ENCODE measurements at places on chromosomes 1 and 21. TPM values are rescaled to one million over a fixed set of nuclear protein-coding genes. Genes with fewer than 3 reads are reported as not detected.
A peak's percentile ranks its signal among the peaks of the same experiment; 100 is the strongest.

Gene CTBS
- 29.2 TPM for polyA plus RNA-seq

Gene G0S2
- 1,583 TPM for polyA plus RNA-seq

Gene MNDA
- 1,418 TPM for polyA plus RNA-seq

Gene MPL
- polyA plus RNA-seq = not detected

Gene ADORA3
- polyA plus RNA-seq = 2.7 TPM

Gene AUNIP
- polyA plus RNA-seq = 0.44 TPM

Gene TRIM67
- polyA plus RNA-seq = not detected

Gene SEC16B
- 0.10 TPM for polyA plus RNA-seq

Gene LMOD1
- polyA plus RNA-seq = not detected

Gene RAB3B
- polyA plus RNA-seq = not detected

Gene KHDC4
- 3.4 TPM for polyA plus RNA-seq

GRCh38 chr1:7623842-7624241 lies 147.3 kb upstream of the VAMP3 start:
- DNase-seq = no peak

DNA sequence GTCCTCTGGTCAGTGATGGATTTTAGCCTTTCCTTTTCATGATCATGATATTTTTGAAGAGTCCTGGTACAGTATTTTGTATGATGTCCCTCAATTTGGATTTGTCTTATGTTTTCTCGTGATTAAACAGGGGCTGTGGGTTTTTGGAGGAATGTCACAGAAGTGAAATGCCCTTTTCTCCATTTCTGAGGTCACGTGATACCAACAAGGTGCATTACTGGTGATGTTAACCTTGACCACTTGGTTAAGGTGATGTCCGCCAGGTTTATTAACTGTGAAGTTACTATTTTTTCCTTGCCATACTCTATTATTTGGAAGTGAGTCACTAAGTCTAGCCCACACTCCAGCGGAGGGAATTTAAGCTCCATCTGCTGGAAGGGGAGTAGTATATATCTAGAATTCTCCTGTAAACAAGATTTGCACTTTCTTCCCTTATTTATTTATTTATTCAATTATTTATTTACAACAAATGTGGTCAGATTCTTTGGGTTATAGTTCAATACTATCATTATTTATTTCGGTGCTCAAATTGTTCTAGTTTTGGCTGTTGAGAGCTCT lies 123.4 kb downstream of the HIVEP3 start:
- DNase-seq = no peak

DNA sequence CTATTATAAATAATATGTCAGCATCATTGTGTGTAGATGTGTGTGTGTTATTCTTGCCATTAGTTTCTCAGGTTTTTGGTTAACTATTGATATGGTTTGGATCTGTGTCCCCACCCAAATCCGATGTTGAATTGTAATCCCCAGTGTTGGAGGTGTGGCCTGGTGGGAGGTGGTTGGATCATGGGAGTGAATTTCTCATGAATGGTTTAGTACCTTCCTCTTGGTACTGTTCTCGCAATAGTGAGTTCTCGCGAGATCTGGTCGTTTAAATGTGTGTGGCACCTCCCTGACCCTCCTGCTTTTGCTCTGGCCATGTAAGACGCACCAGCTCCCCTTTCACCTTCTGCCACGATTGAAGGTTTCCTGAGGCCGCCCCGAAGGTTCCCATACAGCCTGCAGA lies 9.6 kb upstream of the POFUT2 start:
- no peak for DNase-seq

- DNase-seq = no peak
Measured at GRCh38 chr21:42654179-42654912, 925 bp downstream of the PDE9A start.

- no peak for DNase-seq
Measured at GRCh38 chr1:59512702-59513101, 215.8 kb downstream of the FGGY start.

- no peak for DNase-seq
Measured at GRCh38 chr1:229896861-229897260, 170.2 kb upstream of the GALNT2 start.

DNA sequence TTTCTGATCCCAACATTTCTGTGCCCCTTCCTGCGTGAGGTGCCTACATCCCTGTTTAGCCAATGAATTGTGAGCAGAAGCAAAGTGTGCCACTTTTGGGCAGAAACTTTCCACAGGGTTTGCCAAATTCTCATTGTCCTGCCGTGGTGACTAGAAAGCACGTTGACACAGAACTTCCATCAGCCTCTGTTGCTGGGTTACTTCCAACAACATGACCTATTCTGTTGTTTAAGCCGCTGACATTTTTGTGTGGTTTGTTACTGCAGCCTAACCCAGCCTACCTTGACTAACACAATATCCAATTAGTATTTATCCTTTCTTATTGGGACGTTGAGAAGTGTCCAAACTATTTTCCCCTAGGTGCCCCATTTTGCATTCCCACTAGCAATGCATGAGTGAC lies 136.8 kb downstream of the URB2 start:
- no peak for DNase-seq

GRCh38 chr1:152036267-152037216 lies at the start of gene S100A11:
Gene S100A11, minus strand, starts transcription at chr1:152037004. Its CDS starts 89 bp downstream, at chr1:152036915.
- peak; percentile 91 for DNase-seq

GRCh38 chr1:164559342-164560051 lies 513 bp downstream of the PBX1 start:
- no peak for DNase-seq

GRCh38 chr21:28788030-28788429 lies 204.6 kb downstream of the LTN1 start:
- no peak for DNase-seq

- peak; percentile 11 for DNase-seq
Measured at GRCh38 chr1:228276174-228276831, 68.5 kb downstream of the OBSCN start.

GRCh38 chr1:74571891-74572290 lies 59.5 kb upstream of the LRRC53 start:
- DNase-seq = no peak

DNA sequence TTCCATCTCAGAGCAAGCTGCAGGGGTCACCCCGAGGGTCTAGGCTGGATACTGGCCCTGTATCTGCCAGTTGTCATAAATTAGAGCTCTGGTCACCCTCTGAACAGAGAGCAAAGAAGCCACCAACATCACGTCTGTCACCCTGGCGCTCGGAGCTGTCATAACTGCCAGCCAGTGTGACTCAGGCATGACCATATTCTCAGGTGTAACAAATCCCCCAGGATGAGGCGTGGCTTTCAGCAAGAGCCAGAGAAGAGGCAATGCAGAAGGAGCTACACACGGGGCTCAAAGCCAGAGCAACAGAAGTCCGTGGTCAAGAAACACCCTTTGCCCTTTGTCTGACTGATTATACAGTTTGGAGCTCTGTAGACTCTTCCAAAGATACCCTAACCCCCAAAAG lies 40.0 kb downstream of the PRAMEF20 start:
- no peak for DNase-seq

DNA sequence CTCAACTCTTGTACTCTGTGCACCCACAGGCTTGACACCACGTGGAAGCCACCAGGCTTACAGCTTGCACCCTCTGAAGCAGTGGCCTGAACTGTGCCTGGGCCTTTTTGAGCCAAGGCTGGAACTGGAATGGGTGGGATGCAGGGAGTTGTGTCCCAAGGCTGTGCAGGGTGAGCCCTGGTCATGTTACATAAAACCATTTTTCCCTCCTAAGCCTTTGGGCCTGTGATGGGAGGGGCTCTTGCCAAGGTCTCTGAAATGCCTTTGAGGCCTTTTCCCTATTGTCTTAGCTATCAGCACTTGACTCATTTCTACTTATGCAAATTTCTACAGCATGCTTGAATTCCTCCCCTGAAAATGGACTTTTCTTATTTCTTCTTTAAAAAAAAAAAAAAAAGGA lies 14.1 kb downstream of the VN1R5 start:
- no peak for DNase-seq

DNA sequence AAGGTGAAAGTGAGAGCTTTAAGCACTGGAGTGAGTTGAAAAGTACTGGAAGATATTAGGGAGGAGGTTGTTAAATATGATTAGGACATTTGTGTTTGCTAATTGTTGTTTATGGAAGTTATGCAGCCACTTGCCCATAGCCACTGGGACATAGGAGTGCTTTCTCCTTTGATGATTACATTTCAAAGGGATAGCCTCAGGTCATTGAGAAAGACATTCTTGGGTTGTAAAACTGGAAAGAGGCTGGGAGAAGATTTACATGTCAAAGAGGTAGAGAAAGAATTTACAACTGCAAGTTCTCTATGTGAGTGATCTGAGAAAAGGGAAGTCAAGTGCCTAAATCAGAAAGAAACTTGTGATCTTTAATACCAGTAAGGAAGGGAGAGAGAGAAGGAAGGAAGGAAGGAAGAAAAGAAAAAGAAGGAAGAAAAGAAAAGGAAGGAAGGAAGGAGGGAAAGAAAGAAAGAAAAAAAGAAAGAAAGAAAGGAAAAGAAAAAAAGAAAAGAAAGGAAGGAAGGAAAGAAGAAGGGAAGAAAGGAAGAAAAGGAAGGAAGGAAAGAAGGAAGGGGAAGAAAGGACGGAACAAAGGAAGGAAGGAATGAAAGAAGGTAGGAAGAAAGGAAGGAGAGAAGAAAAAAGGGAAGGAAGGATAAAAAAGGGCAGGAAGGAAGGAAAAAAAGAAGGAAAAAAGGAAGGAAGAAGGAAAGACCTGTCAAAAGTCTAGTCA lies 284.6 kb upstream of the DPYD start:
- no peak for DNase-seq

DNA sequence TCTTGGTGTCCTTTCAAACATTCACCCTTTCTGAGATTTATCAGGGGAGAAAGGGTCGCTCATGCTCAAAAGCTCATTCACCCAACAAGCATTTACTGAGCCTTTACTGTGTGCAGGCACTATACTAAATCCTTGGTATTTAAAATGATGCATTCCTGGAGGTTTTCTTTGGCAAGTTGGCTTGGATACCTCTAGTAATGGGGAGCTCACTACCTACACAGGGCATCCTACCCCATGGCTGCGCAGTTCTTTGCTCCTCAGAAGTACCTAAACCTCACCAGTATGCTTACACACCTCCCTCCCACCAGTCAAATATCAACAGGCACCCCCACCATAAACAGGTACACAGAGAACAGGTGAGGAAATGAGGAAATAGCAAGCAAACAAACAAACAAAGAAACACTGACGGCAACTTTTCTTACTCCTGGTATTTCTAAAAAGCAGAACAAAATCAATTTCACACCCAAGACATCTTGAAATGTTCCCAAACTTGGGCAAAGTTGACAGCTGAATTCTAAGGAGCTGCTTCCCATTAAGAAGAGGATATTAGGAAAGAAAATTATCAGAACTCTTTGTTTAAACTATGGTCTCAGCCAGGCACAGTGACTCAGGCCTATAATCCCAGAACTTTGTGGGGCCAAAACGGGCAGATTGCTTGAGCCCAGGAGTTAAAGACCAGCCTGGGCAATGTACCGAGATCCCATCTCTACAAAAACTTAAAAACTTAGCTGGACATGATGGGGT lies 104.8 kb downstream of the PSMG1 start:
- no peak for DNase-seq

GRCh38 chr1:192489047-192489446 lies 86.5 kb upstream of the RGS1 start:
- no peak for DNase-seq

DNA sequence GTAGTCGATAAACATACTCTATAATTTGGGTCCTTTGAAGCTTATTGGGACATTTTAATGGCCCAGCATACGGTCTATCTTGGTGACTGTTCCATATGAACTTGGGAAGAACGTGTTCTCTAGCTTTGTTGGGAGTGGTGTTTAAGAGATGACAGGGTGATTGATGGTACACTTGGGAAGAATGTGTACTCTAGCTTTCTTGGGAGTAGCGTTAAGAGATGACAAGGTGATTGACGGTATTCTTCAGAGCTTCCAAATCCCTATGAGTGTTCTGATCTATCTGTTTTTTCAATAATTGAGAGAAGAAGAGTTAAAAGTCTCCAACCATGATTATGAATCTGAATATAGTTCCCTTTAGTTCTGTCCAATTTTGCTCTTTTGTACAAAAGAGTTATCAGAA lies 9.4 kb downstream of the NPHP4 start:
- DNase-seq = no peak

DNA sequence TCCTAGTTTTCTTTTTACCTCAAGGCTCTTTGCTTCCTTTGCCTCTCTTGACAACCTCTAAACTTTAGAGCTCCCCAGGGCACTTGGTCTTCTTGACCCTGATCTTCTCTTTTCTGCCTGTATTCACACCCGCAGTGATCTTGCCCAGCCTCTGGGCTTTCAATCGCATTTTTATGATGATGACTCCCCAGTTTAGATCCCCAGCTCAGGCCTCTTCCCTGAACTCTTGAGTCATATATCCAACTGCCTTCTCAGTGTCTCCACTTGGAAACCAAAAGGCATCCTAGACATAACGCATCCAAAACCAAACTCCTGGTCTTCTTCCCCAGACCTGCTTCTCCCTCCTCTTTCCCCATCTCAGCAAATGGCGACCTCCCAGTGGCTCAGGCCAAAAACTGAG lies 6.5 kb downstream of the STUM start:
- no peak for DNase-seq

GRCh38 chr1:203461717-203462116 lies 13.9 kb upstream of the PRELP start:
- DNase-seq = no peak

DNA sequence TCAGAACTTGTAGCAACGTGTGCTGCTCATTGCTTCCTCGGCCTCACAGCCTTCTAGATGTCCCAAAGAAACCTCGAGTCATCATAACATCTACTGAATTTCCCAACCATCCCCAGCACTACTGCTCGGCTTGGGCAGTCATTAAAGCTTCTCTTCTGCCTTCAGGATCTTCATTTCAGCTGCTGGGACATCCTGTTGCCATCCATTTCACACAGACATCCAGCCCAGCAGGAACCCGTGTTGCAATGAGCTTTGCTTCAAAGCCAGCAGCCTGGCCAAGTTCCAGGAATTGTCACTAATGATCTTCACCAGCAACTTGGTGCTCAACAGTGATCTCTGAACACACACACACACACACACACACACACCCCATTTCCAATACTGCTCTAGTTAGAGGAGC lies 18.5 kb downstream of the WLS start:
- DNase-seq = peak; percentile 30

DNA sequence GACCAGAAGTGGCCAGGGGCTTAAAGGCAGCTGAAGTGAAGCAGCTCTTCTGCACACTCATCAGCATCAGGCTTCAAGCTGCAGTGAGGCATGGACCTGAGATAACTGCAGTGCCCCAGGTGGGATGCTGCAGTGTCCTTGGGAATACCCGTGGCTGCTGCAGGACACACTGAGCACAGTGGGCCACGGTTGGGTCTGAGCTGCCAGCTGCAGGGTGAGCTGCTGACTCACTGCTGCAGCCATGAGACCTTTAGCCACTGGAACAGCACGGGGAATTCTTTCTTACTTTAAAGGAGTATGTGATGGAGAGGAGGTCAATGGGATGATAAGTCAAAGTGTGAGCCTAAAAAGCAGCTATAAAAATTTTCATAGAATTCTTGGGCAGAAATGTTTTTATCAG lies 102.1 kb downstream of the XCL2 start:
- no peak for DNase-seq
